ENCODE measurements at places on chromosomes 2 and 18.
A peak's percentile ranks its signal among the peaks of the same experiment; 100 is the strongest.

DNA sequence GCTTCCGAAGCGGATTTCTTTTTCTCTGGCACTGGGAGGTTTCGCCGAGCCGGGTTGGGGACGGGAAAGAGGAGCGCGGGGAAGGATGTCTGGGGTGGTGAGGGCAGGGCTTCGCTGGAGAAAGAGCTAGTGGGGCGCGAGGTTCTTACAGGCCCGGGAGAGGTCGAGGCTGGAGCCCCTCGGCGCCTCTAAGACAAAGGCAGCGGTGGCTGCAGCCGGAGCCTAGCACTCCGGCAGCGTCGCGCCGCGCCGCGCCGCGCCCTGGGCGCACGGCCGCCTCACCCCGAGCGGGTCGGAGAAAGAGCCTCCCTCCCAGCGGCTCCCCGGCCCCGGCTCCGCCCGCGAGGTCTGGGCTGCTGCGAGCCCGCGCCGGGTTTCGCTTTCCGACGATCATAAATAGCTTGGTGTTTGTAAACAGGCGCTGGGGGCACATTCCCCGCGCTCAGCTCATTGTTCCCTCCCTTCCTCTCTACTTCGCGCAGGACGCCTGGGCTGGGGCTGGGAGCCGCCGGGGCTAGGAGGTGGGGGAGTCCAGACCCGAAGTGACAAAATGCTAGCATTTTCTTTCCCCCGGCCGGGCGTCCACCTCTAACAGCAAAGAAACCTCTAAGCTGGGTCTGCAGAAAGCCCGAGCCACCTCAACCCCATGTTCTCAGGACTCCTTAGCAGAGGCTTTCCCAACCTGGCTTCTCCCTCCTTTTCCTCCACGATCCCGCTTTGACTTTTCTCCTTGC, 813 bp upstream of the MEIS1 start:
- peak; percentile 50 for DNase-seq

DNA sequence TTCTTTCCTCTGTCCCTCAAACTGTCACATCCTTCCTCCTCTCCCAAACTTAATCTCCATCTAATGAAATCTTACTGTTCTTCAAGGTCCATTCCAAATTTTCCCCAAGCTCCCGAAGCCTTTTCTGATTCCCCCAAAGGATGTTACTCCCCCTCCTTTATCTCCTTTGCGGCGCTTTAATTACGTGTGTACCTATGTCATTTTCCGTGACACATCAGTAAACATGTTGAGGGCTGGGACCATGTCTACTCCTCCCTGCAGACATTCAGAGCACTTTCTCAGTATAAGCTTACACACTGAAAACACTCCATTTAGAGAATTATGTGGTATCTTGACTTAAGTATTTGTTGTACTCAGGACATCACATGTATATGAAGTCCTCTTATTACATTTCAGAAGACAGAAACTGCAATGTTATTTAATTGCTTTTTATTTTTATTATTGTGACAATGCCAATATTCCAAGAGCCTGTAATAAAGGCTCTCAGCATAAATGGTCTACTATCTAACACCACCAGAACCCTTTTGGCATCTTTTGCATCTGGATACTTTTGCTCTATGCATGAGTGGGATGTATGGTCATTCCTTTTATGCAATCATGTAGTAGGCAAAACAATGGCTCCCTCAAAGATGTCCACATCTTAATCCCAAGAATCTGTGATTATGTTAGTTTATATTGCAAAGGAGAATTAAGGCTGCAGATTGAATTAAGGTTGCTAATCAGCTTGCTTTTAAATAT, 1.8 kb downstream of the NMI start:
- no peak for DNase-seq

DNA sequence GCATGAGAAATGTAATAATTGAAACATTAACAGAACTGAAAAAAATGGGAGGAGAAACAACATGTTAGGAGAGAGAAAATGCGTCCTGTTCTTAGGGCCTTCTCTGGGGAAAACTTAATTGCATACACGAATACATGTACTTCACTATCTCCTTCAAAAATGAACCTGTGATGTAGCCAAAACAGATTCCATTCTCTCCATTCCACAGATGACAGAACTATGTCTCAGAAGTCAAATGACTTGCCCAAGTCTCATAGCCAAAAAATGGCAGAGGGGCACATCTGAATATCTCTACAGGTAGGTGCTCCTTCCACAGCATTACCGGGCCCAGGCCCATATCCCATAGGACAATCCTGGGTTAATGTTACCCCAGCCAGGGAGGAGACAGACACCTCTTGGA, 3.9 kb upstream of the DCTN1 start:
- DNase-seq = no peak

DNA sequence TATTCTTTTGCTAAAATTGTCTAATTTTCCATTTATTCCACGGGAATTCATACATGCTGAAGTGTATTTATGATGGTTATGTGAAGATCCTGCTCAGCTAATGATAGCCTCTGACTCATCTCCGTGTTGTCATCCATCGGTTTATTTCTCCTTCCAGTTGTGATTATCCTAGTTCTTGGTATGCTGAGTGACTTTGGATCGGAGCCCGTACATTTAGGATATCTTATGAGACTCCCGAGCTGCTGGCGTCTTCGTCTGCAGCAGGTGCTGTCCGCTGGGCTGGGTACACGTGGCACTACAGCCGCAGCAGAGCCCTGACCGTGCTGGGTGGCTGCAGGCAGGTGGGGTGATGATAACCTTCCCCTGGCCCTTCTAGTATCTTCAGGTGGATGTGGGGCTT, 40.1 kb upstream of the GALR1 start:
- no peak for DNase-seq

GRCh38 chr2:168685600-168686451, 116.6 kb upstream of the NOSTRIN start:
- DNase-seq = no peak

DNA sequence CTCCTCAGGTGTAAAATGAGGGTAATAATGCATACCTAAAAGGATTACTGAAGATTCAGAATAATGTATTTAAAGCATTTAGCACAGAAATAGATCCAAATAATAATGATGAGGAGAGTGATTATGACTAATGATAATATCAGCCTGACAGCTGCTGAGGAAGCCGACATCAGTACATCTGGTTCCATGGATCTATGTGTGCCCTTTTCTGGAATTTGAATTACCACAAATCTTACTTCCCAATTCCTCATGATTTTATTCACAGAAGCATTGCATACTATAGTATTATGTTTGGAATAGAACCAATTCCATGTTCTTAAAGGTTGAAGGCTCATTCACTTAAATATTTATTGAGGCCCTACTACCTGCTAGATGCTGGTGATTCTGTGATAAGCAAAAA, 248.9 kb upstream of the THUMPD2 start:
- no peak for DNase-seq

- no peak for DNase-seq
Observed at GRCh38 chr2:177322801-177323261, 58.3 kb upstream of the NFE2L2 start.

DNA sequence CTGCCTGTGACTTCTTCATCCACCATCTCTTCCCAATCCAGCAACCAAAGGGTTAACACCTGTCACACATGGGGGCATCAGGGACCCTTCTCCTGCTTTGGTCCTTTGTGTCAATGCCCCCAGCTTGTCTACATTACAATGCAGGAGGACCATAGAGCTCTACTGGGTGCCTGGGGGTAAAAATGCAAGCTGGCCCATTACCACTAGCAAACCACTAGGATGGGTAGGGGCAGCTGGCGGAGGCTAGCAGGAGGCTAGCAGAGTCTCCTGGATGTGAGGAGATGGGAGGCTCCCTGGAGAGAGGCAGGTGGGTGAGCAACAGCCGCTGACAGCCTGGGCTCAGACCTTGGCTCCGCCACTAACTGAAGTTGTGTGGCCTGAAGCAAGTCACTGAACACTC, 153.4 kb upstream of the SKOR2 start:
- no peak for DNase-seq

GRCh38 chr2:183996825-183997793, 601.2 kb upstream of the ZNF804A start:
- DNase-seq = no peak

DNA sequence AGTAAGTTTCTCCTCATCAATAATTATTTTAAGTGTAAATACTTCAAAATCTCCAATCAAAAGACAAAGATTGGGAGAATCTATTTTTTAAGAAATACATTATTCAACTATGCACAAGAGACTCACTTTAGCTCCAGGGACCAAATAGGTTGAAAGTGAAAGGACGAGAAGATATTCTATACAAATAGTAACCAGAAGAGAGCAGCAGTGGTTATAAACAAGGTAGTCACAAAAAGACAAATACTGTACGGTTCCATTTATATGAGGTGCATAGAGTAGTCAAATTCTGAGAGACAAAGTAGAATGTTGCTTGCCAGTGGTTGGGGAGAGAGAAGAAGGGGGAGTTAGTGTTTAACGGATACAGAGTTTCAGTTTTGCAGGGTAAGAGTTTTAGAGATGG, 69.8 kb downstream of the POU3F3 start:
- DNase-seq = no peak

All from LoVo (cell line).